ENCODE measurements at places on chromosomes 12 and 14.

DNA sequence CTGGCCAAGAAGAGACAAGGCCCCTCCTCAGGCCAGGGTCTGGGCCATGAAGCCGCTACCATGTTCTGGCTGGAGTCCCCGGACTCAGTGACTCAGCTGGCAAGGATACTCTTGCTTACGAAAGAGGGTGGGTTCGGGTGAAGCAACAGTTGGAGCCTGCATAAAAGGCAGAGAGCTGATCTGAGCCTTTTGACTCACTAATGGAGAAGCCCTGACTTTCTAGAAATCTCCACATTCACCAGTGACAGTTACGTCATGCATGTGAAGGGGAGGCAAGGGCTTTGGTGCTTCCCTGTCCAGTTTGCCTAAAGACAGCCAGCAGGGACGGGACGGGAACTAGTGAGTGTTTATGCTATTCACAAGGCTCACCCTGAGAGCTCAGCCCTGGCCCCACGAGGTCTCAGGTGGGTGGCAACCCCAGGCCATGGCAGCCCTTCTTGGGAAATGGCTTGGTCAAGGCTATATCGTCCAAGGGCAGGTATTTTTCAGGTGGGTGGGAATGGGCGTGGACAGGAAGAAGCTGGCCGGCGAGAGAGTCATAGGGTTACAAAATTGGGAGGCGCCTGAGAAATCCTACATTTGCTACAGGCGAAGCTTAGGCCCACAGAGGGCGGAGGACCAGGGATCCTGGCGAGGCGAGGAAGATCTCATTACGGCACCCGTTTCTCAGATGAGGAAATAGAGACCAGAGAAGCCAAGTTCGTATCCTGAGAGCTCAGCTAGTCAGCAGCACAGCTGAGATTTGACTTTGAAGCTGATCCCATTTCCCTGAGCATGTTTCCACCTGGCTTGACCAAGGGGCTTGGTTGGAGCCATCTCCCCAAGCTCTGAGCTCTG lies 314.6 kb downstream of the BCL11B start:
- DNase-seq = no peak

- no peak for DNase-seq
These were observed 44.9 kb upstream of the PLEKHG3 start for GRCh38 chr14:64659366-64659765.

DNA sequence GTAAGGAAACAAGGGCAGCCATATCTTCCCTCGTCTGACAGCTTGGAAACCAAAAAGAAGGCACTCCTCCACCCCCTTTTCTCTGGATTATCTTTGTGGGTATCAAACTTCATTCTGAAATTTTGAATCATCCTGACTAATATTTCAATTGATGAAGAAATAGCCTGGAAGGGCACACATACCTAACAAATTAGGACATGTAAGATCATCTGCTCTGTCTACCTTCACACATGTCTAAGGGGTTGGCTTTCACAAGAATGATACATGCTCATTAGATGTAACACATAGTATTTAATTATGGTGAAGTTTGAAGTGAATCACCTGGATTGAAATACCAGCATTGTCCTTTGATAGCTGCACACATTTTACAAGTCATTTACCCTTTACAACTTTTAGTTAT lies 348.1 kb upstream of the RPL10L start:
- DNase-seq = no peak

- peak; percentile 92 for DNase-seq
These were observed at the start of gene NAA25 for GRCh38 chr12:112108202-112109079. NAA25 (minus strand) TSS chr12:112108783; CDS start chr12:112108773, 10 bp downstream.

GRCh38 chr12:103832048-103832997 lies 8.7 kb downstream of the NT5DC3 start:
- DNase-seq = no peak

DNA sequence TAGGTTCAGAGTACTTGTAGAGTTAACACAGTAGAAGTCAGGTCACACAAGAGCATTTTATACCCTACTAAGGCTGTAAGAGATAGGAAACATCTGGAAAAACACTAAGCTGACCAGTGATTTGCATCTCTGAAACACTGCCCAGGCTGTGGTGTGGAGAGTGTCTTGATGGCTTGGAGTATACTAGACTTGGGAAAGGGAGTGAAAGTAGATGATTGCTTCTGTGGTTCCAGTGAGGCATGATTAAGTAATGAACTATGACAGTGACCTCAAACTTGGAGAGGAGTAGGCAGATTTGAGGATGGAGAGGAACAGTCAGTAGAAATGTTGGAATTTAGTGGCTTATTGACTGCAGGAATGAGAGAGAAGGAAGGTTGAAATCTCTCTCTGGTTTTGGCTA lies 201.2 kb downstream of the FLRT2 start:
- DNase-seq = no peak

GRCh38 chr12:3204143-3204542 lies 127.0 kb downstream of the TSPAN9 start:
- peak; percentile 95 for DNase-seq

DNA sequence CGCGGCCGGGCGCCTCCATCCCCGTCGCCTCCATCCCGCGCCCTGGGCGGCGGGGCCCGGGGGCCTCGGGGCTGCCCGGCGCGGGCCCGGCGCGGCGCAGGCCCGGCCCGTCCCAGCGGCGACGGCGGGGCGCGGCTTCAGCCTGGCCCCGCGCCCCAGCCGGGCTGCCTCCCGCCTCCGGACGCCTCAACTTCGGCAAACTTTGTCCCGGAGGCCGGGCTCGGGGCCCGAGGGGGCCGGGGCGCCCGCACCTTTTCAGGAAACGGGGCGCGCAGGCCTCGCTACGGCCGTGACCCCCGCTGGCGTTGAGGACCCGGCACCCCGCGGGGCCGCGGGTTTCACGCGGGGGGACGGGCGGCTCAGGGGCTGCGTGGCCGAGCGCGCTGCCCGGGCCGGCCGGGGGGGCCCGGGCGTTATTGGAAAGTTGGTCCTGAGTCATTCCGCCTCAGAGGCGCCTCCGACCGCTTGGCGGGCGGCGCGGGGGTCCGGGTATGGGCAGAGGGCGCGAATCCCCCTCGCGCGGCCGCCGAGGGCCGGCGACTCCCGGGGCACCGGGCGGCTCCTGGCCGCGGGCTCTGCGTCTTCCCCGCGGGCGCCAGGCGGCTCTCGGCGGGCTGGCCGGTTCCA lies 575 bp downstream of the TRAF3 start:
- DNase-seq = no peak

DNA sequence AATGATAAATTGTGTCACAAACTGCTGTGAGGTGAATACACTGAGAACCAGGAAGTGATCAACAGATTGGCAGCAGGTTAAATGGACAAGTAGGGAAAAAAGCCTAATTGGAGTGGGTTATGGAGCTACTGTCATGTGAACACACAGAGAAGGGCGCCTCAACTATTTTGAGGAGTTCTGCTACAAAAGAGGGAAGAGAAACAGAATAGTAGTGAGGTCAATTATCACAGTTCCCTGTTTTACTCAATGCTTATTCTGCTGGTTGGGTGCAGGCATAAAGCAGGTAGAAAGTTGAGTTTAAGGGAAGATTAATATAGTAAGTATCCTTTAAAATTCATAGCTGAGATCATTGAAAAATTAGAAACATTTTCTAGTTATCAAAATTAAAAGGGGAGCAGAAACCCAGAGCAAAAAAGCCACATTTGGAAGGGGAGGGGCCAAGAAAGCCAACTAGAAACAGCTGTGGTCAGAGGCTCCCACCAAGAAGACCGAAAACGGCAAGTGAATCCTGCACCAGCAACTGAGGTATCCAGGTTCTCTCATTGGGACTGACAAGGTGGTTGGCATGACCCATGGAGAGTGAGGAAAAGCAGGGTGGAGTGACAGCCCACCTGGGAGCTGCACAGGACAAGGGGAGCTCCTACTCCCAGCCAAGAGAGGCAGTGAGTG lies 105.7 kb downstream of the ZC3H14 start:
- no peak for DNase-seq

- DNase-seq = peak; percentile 98
These were observed 2.8 kb downstream of the GLI1 start for GRCh38 chr12:57462251-57462911.

- DNase-seq = no peak
These were observed 16.4 kb upstream of the KERA start for GRCh38 chr12:91074154-91074709.

- DNase-seq = no peak
These were observed 579 bp upstream of the BLOC1S1 start for GRCh38 chr12:55715169-55715764.

- DNase-seq = no peak
These were observed 40.3 kb upstream of the GCH1 start for GRCh38 chr14:54942913-54943312.

- no peak for DNase-seq
These were observed 43.4 kb downstream of the WDR20 start for GRCh38 chr14:102182936-102183619.

- DNase-seq = no peak
These were observed 480.2 kb upstream of the FBXO33 start for GRCh38 chr14:39912192-39913100.

DNA sequence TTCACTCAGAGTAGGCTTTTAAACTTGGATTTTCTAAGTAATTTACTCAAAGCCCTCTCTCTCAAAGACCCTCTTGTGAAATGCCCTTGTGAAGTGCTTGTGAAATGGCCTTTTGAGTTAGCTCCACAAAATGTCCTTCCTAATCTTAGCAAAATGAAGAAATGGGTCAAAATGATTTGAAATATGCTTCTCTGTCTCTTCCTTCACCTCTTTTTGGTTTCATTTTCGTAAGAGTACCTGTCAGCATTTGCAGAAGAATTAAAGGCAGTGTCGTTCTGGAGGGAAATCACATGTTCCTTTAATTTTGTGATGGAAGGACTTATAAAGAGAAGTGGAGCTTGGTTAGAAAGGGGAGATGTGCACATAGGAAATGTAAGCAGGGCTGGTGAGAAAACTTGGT lies 93.7 kb downstream of the HMGA2 start:
- no peak for DNase-seq

DNA sequence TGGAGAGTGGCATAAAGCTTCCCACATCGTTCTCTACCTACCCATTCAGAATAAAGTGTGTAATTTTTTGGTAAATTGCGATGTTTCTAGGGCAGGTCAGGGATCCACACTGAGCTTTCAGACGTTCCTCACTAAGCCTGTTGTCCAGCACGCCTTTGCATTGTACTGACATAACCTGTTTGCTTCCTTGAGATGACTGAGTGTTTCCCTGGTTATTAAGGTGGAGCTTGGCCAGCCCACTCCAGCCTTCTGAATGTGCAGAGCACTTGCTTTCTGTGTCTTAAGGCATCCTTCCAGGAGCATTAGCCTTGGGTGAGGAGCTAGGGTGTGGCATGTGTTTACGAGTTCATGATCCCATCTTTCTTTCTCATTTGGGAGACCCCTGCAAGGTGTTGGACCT lies 96.4 kb downstream of the TMEM260 start:
- no peak for DNase-seq

DNA sequence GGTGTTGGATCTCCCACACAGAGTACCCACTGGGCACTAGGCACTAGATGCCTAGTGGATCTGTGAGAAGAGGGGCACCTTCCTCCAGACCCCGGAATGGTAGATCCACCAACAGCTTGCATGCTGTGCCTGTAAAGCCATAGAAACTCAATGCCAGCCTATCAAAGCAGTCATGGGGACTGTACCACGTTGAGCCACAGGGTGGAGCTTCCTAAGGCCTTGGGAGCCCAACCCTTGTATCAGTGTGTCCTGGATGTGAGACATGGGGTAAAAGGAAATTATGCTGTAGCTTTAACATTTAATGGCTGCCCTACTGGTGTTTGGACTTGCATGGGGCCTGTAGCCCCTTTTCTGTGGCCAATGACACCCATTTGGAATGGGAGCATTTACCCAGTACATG lies 1024.9 kb downstream of the TMEM121 start:
- DNase-seq = peak; percentile 2

- no peak for DNase-seq
These were observed 48.4 kb upstream of the JDP2 start for GRCh38 chr14:75379246-75379929.

DNA sequence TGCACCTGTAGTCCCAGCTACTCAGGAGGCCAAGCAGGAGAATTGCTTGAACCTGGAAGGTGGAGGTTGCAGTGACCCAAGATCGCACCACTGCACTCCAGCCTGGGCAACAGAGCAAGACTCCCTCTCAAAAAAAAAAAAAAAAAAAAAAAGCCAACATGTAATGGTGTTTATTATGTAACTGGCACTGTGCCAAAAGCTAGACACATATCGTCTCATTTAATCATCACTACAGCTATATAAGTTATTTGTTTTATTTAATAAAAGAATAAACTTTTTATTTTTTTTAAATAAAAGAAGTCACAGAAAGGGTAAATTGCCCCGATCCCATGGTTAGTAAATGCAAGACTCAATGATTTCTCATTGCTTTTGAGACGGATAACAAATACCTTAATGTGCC lies 76.9 kb downstream of the PTCSC3 start:
- DNase-seq = no peak

- no peak for DNase-seq
These were observed 259.3 kb downstream of the ADAMTS20 start for GRCh38 chr12:43292699-43293098.

DNA sequence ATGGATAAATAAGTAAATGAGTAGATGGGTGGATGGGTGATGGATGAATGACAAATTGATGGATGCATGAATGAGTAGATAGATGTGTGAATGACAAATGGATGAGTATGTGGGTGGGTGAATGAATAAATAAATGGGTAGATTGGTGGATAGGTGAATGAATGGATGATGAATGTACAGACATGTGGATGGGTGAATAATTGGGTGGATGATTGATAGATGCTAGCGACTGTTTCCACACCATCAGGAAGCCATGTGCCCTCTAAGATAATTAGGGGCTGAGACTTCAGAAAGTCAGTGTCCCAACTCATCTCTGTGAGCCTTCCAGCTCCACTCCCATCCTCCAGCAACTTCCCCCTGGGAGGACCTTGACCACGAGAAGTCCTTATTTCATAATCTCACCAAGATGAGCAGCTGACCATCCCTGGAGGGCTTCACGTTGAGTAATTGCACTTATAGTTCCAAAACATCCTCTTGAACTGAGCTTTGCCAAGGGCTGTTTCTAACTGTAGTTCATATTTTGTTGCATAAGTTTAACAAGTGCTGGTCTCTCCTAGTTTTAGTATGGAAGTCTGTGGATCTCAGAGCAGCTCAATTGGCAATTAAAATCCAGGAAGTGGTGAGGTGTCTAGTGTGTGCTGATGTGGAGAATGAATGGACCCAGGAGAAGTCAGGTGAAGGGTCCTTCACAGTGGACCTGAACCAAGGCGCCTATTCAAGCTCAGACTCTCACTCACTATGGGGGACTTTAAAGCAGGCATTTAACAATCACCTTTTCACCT lies 295.7 kb downstream of the ADGRD1 start:
- DNase-seq = no peak

DNA sequence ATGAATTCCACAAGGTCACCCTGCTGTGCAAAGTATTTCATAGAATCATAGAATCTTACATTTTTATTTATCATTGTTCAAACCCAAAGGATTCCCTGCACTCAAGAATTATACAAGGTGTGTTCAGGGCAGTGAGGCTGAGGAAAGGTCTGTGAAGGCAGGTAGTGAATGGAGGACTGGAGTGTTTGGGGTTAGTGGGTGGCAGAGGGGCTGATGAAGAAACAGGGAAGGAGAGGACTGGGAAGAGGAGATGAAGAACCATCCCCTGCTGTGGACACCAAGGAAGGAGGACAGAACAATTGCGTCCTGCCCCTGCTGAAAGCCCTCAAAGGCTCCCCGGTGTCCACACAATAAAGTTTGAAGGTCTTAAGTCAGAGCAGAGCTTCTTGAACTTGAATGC lies 10.8 kb upstream of the BCDIN3D start:
- DNase-seq = no peak

- DNase-seq = peak; percentile 53
These were observed 15.8 kb upstream of the TMEM30B start for GRCh38 chr14:61296719-61297502.
